Liver (tissue), 10 donors: ENCODE measurements at places on chromosomes 3 and 15.
A peak's percentile ranks its signal among the peaks of the same experiment; 100 is the strongest.

DNA sequence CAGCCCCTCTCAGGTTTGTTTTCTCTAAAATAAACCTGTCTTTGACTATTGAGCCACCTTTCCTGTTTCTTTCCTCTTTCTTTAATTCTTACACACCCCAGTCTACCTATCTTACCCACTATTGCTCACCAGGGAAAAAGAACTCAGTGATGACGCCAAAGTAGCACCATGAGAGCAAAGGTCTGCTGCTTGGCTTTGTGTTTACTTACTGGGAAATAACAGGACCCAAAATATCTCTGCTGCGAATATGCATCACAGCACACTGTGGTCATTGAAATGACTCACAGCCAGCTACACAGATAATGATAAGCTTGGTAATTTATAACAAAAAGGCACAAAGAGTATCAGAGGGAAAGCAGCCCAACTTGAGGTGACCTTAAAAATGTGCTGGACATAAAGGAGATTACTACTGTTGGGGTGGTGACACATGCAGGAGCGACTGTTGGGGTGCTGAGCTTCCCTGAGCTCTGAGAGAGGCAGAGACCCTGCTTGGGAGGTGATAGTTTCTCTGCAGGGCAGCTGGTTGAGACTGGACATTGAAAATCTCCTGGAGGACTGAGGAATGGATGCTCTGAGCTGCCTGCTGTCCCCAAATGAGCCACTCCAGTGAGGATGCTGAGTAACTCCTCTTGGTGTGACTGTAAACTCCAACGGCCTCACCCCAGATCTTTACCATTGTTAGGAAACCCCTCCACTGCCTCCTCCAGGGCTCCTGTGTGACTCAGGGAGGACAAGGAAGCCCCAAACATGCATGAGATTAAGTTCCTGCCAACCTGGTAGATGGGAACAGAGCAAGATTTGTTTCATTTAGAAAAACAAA, 14.5 kb downstream of the EFCAB12 start:
- no peaks in the 10 kb centered on the region for H3K4me1 ChIP-seq
- H3K4me3 ChIP-seq: no peak overlapping the region
- no peak for DNase-seq
- peak overlapping the region; percentile 29 for H3K27ac ChIP-seq
- no peaks in the 10 kb centered on the region for H3K27me3 ChIP-seq

DNA sequence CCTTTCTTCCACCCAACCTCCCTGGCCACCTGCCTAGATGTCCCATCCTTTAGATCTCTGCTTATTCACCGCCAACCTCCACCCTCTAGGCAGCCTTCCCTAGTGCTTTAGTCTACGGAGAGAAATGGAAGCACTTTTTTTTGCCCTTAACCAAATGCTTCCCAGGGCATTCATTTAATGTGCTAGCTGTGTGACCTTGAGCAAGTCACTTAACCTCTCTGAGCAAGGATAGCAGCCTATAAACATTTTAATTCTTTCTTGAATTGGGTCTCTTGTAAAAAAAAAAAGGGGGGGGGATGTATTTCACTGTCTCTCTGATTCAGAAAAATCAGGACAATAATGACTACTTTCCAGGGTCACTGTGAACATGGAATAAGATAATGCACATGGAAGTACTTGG, 3.2 kb upstream of the INSYN1 start:
- peaks cover 9% of the 10 kb centered on the region for H3K4me1 ChIP-seq
- no peak overlapping the region for H3K27ac ChIP-seq
- no peak for DNase-seq
- peaks cover 16% of the 10 kb centered on the region for H3K27me3 ChIP-seq
- H3K36me3 ChIP-seq: no peaks in the 10 kb centered on the region

- no peaks in the 10 kb centered on the region for H3K36me3 ChIP-seq
- H3K27ac ChIP-seq: peak overlapping the region; percentile 69
- H3K27me3 ChIP-seq: no peaks in the 10 kb centered on the region
- DNase-seq: no peak
These were observed 385.9 kb downstream of the MFSD1 start for GRCh38 chr3:159187706-159188105.

DNA sequence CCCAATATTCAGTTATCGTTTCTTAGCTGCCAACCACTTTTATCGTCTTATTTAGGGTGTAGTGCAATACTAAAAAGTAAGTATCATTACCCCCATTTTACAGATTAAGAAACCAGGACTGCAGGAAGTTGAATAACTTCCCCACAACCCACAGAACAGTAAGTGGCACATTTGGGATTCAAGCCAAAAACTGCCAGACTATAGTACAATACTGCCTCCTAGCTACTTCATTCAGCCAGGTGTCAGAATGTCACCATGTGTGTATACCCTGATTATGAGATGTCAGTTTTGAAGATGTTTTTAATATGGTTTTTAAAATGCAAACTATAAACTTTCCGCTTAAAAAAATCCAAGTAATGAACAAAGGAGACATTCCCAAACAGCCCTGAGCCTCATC, 74.2 kb upstream of the PROK2 start:
- H3K27me3 ChIP-seq: no peaks in the 10 kb centered on the region
- no peaks in the 10 kb centered on the region for H3K4me1 ChIP-seq
- H3K36me3 ChIP-seq: no peaks in the 10 kb centered on the region

- DNase-seq: no peak
- peaks cover 2% of the 10 kb centered on the region for H3K4me1 ChIP-seq
- H3K27ac ChIP-seq: no peak overlapping the region
- H3K27me3 ChIP-seq: no peaks in the 10 kb centered on the region
- H3K36me3 ChIP-seq: no peaks in the 10 kb centered on the region
- no peak overlapping the region for H3K4me3 ChIP-seq
These were observed 24.4 kb upstream of the RAP2B start for GRCh38 chr3:153137626-153138025.

- H3K27me3 ChIP-seq: no peaks in the 10 kb centered on the region
- no peak for DNase-seq
- H3K4me3 ChIP-seq: no peak overlapping the region
- no peaks in the 10 kb centered on the region for H3K36me3 ChIP-seq
These were observed 19.2 kb downstream of the CLDN11 start for GRCh38 chr3:170437696-170438407.

DNA sequence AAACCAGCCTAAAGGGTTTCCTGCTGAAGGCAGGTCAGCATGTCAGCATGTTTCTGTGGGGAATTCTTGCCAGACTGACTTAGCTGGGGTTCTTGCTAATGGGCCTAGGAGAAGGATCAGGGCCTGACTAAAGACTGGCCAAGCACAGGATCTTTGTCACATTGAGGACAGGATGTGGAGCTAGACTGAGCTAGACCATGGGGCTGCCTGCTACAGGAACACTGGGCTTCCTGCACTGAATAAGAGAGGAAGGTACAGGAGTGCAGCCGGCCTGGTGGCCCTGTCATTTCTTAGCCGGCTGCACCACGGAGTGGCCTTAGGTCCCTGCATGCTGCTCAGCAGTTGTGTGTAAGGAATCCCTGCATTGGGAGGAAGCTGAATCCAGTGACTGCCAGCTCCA, 68.2 kb downstream of the GABRG3 start:
- no peaks in the 10 kb centered on the region for H3K36me3 ChIP-seq
- DNase-seq: no peak
- no peaks in the 10 kb centered on the region for H3K4me1 ChIP-seq
- no peak overlapping the region for H3K4me3 ChIP-seq
- no peaks in the 10 kb centered on the region for H3K27me3 ChIP-seq

DNA sequence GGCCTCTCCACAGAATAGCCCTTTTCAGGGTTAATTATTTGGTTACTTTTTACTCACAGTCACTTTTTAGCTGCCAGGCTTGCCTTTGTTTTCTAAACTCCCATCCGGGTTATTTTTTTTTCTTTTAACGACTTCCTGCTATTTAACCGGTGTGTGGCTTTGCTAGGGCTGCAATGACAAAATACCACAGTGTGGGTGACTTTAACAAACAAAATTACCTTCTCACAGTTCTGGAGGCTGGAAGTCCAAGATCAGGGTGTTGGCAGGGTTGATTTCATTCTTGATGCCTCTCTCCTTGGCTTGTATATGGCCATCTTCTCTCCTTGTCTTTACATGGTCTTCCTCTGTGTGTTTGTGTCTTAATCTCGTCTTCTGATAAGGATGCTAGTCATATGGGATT, 91.5 kb downstream of the IL1RAP start:
- peaks cover 10% of the 10 kb centered on the region for H3K36me3 ChIP-seq
- H3K27me3 ChIP-seq: no peaks in the 10 kb centered on the region
- no peak overlapping the region for H3K4me3 ChIP-seq
- H3K4me1 ChIP-seq: no peaks in the 10 kb centered on the region
- no peak overlapping the region for H3K27ac ChIP-seq

DNA sequence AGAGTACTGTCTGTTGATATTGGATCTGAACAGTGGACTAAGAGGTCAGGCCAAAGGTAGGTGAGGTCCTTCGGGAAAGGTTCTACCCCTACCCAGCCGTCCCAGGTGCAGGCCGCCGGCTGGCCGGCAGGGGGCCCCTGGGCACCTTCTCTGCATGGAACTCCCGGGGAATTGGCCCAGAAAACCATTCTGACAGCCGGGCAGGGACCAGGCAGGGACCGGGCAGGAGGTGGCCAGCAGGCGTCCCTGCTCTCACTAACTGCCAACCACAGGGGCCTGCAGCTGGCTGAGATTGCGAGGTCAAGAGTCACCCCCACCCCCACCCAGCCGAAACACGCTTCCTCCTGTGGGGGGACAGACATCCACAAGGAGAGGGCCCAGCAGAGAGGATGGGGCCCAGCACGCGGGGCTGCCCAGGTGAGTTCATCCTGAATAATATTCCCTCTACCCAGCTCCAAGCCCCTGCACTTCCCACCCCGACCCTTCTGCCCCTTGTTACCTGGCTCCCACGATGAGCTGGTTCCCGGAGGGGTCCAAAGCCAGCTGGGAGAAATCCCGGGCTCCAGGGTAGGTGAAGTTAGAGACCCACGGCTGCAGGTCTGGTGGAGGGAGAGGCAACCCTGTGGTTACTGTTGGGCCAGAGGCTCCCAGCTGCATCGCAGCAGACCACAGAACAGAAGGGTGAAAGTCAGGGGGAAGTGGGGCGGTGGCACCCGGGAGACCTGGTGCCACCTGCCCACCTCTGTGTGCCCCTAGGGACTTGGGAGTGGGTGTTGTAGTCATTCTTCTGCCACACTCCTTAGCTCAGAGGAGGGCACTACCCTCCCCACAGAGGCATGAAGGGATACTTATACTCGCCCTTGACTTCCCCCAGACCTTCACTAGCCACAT, 84.4 kb downstream of the SEMA5B start:
- peaks cover 7% of the 10 kb centered on the region for H3K4me1 ChIP-seq
- H3K36me3 ChIP-seq: no peaks in the 10 kb centered on the region
- H3K27ac ChIP-seq: no peak overlapping the region
- DNase-seq: peak; percentile 75

DNA sequence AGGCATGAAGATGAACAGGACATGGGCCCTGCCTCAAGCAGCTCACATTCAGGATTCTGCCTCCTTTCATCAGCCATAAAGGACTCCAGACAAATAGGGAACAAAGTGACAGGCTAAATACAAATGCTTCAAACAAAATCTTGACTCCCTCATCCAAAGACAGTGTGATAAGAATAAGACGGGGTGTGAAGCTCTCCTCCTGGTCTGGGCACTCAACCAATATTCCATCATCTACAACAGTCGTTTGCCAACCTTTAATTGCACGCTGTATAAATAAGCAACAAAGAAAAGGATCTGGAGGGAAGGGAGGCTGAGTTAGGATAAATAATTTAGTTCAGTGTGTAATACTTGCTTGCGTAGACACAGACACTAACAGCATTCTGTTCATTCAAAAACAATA, 5.4 kb downstream of the CCDC54 start:
- no peak overlapping the region for H3K4me3 ChIP-seq
- no peaks in the 10 kb centered on the region for H3K4me1 ChIP-seq
- H3K27me3 ChIP-seq: no peaks in the 10 kb centered on the region
